ENCODE measurements at places on chromosomes 13 and 19. TPM values are rescaled to one million over a fixed set of nuclear protein-coding genes. Genes with fewer than 3 reads are reported as not detected.

The CD70 gene
- total RNA-seq: 4.2 TPM

The OSCAR gene
- total RNA-seq: 0.39 TPM

The GPR12 gene
- not detected for total RNA-seq

The ADGRE1 gene
- total RNA-seq: not detected

The ZNF729 gene
- not detected for total RNA-seq
